Activated CD4-positive, alpha-beta T cell treated with anti-CD3 and anti-CD28 coated beads for 36 hours (primary cell): ENCODE measurements at places on chromosomes 1 and 21.

GRCh38 chr1:71836904-71837303 is 445.4 kb downstream of the NEGR1 start:
- DNase-seq, result no peak

- DNase-seq, result no peak
Measured at GRCh38 chr1:154474802-154475201, 27.2 kb upstream of the TDRD10 start.

GRCh38 chr21:35336534-35336933 is 287.4 kb upstream of the RUNX1 start:
- DNase-seq, result peak; percentile 34

GRCh38 chr1:59223989-59224634 is 72.8 kb upstream of the FGGY start:
- DNase-seq, result no peak

- DNase-seq, result no peak
Measured at GRCh38 chr1:224343679-224344078, 13.0 kb upstream of the CNIH4 start.

GRCh38 chr1:197422993-197423392 is 154.9 kb downstream of the CRB1 start:
- no peak for DNase-seq

GRCh38 chr1:112826217-112826944 is 111.2 kb upstream of the PPM1J start:
- DNase-seq, result no peak

GRCh38 chr1:213269829-213270228 is 218.8 kb downstream of the RPS6KC1 start:
- no peak for DNase-seq
